ENCODE measurements at places on chromosomes 7 and 10.

GRCh38 chr10:29328983-29329382 lies 40.1 kb downstream of the LYZL1 start:
- no peak for DNase-seq

GRCh38 chr10:34906067-34906965 lies 91.2 kb upstream of the PARD3 start:
- DNase-seq: peak; percentile 90

DNA sequence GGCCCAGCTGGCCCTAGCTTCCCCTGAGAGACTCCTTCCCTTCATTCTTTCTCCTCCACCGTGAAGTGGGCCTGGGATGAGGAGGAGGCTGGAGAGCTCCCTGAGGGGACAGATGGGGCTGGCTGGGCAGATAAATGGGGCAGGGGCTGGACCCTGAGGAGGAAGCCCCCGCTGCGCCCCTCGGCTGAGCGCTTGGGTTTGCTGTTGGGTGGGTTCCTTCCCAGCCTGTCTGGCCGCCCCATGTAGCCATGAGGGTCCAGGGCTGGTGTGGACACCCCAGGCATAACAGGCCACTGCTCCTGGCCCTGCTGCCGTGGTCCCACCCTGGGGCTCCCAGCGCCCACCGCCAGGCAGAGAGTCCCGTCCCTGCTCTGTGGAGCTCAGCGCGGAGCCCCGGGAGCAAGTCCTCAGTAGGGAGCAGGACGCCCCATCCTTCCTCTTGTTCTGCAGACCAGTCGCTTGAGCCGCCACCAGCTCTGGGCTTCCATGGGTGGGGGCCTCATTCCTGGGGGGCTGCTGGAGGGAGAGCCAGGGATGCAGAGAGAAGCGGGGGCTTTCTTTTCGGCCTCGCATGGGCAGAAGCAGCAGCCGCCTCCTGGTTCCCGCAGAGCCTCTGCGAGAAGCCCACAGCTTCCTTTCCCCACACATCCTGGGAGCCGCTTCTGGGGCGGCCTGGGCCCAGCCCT lies 266.4 kb upstream of the TCERG1L start:
- DNase-seq: no peak

- DNase-seq: no peak
These were observed 13.6 kb downstream of the PDK4 start for GRCh38 chr7:95582578-95583293.

DNA sequence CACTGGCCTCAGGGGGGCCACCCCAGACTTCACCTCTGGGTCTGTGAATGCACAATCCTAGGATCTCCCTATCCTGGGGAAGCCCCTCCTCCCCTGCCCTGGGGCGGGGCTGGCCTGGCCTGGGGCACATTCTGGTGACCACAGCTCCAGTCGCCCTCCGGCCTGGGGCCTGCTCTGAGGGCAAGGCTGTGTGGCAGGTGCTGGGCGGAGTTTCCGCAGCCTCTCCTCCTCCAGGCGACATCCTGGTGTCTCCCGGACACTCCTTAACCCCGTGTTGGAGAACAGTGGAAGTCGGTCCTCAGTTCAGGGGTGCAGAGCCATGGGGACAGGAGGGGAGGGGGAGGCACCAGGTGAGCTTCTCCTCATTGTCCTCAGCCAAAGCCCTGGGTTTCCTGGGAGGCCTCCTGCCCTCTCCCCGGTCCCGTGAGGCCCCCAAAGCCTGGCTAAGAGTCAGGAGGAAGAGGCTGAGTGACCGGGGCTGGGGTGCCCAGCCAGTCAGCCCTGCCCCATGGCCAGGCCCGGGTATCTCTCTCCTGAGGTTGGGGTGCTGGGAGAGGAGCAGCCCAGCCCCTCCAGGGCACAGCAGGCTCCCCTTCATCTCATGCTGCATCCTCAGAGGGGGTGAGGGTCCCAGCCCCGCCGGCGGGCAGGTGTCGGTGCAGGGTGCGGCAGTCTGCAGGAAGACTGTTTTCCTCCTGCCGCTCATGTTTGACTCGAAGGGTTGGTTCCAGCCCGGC lies 22.6 kb downstream of the UNCX start:
- peak; percentile 59 for DNase-seq

DNA sequence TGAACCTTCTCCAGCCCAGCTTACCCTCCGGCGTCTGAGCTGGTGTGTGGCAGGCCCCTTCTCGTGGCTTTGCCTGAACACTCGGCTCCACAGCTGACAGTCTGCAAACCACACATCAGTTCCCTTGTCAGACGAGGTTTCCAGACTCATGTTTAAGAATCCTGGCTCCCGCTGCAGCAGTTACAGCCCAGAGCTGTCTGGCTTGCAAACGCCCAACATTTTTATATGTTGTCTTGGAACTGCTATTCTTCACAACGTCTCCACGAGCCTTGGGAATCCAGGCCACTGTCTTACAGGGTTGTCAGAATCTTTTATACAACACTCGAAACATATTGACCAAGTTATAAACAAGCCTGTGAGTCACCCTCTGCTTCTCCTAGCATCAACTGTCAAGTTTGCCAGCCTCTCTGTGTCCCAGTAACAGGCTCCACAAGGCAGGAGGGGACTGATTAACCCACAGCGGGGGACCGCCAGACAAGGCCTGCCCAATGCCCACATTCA lies 68.1 kb downstream of the TNS3 start:
- peak; percentile 62 for DNase-seq

GRCh38 chr10:33487014-33487776 lies 152.7 kb upstream of the NRP1 start:
- DNase-seq: no peak

DNA sequence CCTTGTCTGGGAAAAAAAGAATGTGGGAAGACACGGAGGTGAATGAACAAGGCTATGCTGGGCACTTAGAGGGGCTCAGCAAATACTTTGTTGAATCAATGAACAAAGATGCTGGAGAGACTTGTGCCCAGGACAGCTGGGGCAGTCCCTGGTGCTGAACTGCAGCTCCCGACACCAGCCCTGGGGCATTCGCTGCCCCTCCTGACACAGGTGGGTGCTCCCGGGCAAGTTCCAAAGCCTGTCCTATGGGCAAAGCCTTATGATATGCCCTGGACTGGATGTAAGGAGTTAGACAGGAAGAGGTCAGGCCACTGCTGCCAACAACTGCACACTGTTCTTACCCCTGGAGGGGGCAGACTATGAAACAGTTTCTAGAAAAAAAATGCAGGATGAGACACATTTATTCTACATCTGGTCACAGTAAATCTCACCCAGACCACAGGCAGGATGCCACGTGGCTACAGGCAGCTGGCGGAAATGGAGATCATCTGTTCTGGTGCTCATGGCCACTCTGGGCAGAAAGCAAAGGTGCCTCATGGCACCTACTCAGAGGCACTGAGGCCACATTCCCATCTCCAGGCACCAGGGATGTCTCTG lies 21.9 kb upstream of the FRAT2 start:
- no peak for DNase-seq

- DNase-seq: no peak
These were observed 15.1 kb downstream of the GPR26 start for GRCh38 chr10:123681285-123681684.

DNA sequence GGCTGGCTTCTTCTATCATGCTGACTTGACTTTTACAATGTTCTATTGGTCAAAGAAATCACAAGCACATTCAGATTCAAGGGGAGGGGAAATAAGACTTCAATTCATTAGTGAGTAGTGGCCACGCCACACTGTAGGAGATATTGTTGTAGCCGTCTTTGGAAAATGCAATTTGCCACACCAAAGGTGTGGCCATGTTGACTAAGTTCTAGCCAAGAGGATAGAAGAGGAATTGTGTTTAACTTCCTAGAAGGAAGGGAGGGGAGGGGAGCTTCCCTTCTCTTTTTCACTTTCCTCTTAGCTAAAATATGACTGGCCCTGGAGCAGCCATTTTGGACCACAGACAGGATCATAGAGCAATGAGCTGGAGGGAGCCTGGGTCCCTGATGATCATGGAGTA lies 3.4 kb upstream of the PRKAR2B start:
- no peak for DNase-seq

GRCh38 chr7:102432442-102433218 lies 745 bp upstream of the ORAI2 start:
- no peak for DNase-seq

DNA sequence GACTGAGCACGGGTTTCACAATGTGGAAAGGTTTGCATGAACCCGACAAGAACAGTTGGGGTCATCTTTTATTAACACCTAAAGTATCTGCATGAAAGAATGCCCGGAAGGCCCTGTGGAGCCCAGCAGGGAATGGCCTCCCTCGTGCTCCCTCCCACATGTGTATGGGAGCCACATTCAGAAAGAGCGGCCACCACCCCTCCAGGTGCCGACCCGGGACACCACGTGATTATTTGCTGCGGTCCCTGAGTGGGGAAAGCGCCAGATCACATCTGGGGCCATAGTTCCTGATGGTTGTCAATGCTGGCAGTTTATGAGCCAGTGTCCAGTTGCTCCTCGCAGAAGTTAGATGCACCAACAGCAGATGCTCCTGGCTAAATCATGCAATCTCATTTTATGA lies 571.4 kb downstream of the TCERG1L start:
- DNase-seq: no peak

DNA sequence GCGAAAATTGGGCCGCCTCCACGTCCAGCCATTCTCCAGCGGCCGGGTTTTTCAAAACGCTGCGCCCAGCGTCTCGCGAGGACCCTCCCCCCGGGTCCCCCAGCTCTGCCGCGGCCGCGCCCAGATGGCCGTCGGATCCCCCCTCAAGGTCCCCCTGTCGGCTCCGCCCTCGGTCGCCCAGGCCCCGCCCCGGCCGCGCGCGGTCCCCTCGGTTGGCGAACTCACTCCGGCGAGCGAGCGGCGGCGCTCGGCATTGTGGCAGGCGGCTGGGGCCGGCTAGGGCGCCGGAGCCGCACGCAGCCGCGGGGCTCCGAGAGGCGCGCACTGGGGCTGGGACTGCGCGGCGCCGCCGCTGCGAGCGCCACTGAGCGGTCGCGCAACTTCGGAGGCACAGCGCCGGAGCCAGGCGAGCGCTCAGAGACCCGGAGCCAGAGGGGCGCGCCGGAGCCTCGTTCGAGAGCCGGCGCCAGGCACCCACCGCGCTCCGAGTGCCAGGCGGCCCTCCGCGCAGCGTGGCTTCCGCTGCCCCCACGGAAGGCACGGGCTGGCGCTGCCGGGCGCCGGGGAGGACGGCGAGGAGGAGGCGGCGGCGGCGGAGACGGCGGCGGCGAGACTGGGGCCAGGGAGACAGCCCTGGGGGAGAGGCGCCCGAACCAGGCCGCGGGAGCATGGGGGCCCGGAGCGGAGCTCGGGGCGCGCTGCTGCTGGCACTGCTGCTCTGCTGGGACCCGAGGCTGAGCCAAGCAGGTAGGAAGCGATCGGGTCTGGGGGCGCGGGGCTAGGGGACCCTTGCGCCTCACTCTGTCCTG lies at the start of gene UNC5B:
TSS of gene UNC5B (plus strand) at position 253 of the 809 bp plus-strand sequence. CDS start at position 669, 416 bp downstream.
- DNase-seq: peak; percentile 97

GRCh38 chr7:7329326-7329725 lies 147.0 kb downstream of the C1GALT1 start:
- DNase-seq: no peak

GRCh38 chr7:98335411-98335977 lies 54.0 kb downstream of the BRI3 start:
- no peak for DNase-seq

GRCh38 chr7:78862411-78862900 lies 591.0 kb downstream of the MAGI2 start:
- peak; percentile 18 for DNase-seq

GRCh38 chr10:86888585-86889381 lies 68.6 kb downstream of the MMRN2 start:
- DNase-seq: no peak

GRCh38 chr10:72462261-72462660 lies 107.5 kb upstream of the DNAJB12 start:
- DNase-seq: no peak

- DNase-seq: no peak
These were observed 30.7 kb downstream of the ZRANB1 start for GRCh38 chr10:124972637-124973036.

GRCh38 chr10:7027237-7027912 lies 383.5 kb downstream of the SFMBT2 start:
- no peak for DNase-seq

GRCh38 chr7:34136698-34137097 lies 231.4 kb downstream of the BMPER start:
- no peak for DNase-seq

- no peak for DNase-seq
These were observed 534.1 kb downstream of the AUTS2 start for GRCh38 chr7:70132226-70132851.

GRCh38 chr7:83271212-83272099 lies 108.8 kb upstream of the PCLO start:
- peak; percentile 69 for DNase-seq

DNA sequence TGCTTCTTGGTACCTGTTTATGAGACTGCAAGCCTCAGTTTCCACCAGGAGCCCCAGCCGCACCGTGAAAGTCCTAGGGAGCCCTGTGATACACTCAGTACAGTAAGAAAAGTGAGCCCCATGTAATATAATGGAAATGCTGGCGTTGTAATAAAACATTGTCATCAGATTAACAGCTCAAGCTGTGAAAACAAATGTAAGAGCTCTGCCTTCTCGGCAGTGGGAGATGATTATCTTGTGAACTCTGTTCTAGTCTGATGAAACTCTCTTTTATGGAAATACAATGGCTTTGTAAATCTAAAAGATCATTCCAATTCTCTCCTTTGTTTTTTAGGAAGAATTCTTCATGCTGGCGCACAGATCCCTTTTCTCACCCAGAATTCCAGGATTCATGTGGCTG lies 299.9 kb downstream of the ABCA13 start:
- DNase-seq: no peak

GRCh38 chr10:24113901-24114300 lies 95.0 kb upstream of the KIAA1217 start:
- DNase-seq: peak; percentile 60

GRCh38 chr10:90887555-90887954 lies 15.8 kb downstream of the RPP30 start:
- no peak for DNase-seq

GRCh38 chr7:97064972-97065587 lies 40.4 kb upstream of the DLX5 start:
- peak; percentile 71 for DNase-seq

GRCh38 chr10:15588635-15589508 lies 130.8 kb downstream of the ITGA8 start:
- DNase-seq: no peak
